ENCODE measurements at places on chromosomes 7 and 10.

DNA sequence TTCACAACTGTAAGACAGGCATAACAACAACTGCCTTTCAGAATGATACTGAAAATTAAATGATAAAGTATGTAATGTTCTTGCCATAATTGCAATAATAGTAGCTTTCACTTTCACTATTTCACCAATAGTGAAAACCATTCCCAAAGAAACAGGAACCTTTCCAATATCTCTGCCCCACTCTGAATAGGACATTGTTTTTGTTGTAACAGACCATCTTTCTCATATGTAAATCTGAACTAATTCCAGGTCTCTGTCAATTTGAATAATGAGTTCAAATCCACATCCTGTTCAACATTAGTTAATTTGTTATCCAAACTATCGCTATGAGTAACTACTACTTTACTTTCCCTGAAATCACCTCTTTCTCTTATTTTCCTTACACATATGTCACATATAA lies 148.0 kb downstream of the LRRN3 start:
- DNase-seq: no peak

DNA sequence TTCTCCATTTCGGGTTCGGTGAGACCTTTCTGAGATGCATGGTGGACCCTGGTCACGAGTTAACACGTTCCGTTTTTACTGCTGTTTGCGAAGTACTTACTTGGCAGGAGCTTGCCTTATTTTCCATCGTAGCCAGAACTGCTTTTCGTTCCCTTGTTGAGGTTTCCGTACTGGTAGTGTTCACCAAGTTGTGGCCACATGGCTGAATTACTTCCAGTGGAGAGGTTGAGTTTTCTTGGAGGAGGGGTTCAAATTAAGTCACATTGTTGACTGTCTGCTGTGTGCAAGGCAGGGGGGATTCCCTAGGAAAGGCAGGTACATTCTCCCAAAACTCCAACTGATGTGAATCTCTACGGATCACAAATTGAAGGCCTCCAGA lies 4.0 kb downstream of the MXI1 start:
- DNase-seq: no peak

GRCh38 chr7:141232286-141233051 lies 158.6 kb downstream of the TMEM178B start:
- DNase-seq: no peak

GRCh38 chr7:45061806-45062425 lies 26.9 kb downstream of the NACAD start:
- DNase-seq: no peak

DNA sequence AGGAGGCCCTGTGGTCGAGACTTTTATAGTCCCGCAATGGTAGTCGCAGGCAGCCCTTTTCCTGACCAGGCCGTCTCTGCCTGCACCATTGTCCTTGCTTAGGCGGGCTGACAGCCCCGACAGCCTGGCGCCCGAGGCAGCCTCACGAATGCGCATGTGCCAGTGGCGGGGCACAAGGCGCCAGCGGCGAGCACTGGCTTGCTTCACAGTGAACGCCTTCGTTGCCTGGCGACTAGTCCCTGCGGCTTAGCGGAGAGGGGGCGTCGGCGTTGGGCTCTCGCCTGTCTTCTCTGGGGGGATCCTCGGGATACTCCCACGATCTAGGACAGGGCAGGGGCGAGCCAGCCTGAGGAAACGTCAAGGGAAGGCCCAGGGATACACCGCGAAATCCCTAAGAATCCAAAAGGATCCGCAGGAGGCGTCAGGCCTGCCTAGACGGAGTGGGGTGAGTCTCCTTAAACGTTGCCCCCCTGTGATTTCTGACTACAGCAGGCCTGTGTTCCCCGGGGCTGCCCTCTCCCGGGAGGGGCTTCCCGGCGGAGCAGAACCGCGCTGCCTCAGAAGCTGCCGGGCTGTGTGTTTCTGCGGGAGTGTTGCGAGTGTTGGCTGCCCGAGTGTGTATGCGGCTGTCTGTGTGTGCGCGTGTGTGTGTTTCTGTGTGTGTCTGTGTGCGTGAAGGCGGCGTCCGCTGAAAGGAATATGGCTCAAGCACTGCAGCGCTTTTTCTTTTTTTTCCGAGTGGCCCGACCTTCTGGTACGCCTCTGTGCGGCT lies 20.5 kb upstream of the ZNF273 start:
- no peak for DNase-seq

DNA sequence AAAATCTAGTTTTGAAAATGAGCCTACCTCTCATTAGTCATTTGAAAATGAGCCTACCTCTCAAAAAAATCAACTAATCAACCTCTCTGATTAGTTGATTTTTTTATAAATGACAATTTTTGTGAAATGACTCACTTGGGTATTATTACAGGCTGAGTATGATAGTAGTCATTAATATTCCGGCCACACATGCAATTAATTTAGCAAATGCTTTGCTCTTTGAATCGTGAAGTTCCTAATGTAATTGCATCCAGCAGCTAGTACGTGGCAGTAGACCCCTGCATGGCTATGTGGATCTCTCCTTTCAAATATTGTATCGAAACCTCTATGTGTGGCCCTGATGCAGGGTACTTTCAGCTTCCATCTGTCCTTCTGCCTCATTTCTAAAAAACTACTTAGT lies 245.9 kb upstream of the PHYHIPL start:
- DNase-seq: no peak

DNA sequence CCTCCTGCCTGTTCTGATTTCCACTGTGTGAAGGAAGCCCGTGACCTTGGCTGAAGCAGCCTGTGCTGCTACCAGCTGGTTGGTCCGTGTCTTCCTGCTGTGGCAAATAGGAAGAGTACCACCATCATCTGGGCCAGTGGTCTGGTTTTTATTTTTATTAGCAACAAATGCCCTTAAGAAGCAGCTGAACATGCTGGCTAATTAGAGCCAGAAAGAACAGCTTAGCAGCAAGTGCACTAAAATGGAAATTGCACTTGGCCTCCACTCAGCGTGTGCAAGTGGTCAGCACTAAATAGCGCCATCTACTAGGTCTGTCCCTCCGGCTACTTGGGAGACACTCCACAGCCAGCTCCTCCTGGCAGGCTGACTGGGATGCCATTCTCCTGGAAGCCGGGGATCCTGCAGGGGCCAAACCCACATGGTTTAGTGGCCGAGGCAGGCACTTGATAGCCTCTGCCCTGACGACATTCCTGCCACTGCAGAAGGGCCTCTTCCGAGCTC lies 690.3 kb upstream of the FOXK1 start:
- no peak for DNase-seq

Data from stimulated activated effector memory CD8-positive, alpha-beta T cell treated with anti-CD3 and anti-CD28 coated beads, Interleukin-12 subunit alpha, Interleukin-12 subunit beta, amount 100 ng/mL, for 72 hours (primary cell).